ENCODE measurements at places on chromosomes 7 and 10. TPM values are rescaled to one million over a fixed set of nuclear protein-coding genes. Genes with fewer than 3 reads are reported as not detected.

Gene ALOX5
- total RNA-seq, result 0.17 TPM

Gene TAS2R3
- total RNA-seq, result 0.96 TPM

Gene HOXA3
- total RNA-seq, result not detected

Gene DPYSL4
- total RNA-seq, result 14.1 TPM

Gene H2AZ2
- total RNA-seq, result 344 TPM

Gene WEE2
- not detected for total RNA-seq

Gene TRIM73
- total RNA-seq, result 2.6 TPM

Gene ZNF425
- total RNA-seq, result 0.57 TPM

DNA sequence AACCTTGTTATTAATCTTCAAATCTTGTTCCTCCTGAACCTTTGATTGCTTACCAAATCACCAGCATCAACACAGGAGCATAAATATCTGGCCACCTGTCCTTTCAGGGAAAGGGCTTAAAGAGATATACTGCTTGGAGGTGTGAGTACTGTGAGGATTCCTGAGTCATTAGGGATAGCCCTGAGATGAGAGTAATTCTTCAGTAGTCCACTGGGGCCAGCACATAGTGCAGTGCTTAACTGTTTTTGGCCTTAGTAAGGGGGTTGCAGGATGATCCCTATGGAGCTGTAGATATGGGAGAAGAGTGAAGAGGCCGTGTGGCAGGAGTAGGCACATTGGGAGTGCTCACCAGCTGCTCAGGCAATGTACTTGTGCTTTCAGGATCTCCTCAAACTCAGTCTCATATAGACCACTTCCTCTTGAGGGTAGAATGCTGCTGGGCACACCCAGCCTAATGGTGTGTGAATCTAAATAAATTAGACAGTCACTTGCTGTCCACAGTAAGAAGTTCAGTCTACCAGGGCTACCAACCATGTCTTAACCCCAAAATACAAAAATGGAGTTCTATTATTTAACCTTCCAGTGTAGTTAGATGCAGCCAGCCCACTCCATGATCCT lies 26.5 kb upstream of the GPR141 start:
- no peak for DNase-seq
- H3K27me3 ChIP-seq, result peaks cover 4% of the 10 kb centered on the region
- no peak overlapping the region for H3K27ac ChIP-seq

DNA sequence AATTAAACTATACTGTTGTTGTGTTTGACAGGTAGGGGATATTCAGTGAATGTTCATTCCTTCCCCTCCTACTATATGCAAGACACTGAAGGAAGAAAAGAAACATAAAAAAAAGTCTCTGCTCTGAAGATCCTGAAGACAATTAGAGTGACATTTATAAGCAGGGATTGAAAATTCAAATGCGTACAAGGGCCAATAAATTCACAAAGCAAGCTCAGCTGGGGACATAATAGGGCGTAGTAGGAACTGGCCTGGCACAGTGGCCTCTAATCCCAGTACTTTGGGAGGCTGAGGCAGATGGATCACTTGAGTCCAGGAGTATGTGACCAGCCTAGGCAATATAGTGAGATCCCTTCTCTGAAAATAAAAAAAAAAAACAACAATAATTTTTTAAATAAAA lies 104.9 kb upstream of the KMT2E start:
- no peak overlapping the region for H3K4me3 ChIP-seq
- H3K27me3 ChIP-seq, result no peaks in the 10 kb centered on the region
- H3K36me3 ChIP-seq, result no peaks in the 10 kb centered on the region
- DNase-seq, result no peak

DNA sequence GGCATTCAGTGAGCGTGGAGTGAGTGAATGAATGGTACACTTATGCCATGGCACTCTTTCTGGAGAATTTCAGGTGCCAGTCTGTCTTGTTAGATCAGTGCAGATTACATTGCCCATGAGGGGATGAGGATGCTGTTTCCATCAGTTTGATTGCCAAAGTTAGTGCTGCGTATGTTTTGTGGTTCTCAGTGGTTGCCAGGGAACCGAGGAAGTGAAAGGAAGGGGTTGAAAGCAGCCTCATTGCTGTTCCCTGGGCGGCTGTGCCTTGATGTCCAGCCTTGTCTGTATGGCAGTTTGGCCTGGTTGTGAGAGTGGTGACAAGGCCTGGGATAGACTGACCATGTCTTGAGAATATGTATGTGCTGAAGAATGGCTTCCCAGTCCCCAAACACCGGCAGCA lies 30.2 kb downstream of the WBP1L start:
- no peaks in the 10 kb centered on the region for H3K27me3 ChIP-seq
- H3K4me3 ChIP-seq, result no peak overlapping the region
- peak; percentile 46 for DNase-seq
- no peak overlapping the region for H3K27ac ChIP-seq

DNA sequence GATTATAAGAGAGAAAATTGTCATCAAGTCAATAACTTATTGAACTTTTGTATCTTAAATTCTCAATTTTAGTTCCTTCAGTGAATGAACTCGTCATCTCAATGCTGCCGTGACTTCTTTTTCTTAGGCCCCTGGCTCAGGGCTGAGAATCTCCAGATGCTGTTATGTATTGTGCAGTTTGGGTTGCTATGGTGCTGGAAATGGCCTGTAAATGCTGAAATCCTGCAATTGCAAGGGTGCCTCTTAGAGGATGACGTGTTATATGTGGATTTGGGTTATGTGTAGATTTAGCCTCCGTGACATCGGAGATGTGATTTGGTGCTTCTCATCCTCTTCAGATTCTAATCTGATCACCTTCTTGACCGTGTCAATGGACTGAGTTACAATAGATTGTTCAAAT lies 55.7 kb upstream of the ZRANB1 start:
- DNase-seq, result no peak
- H3K27me3 ChIP-seq, result no peaks in the 10 kb centered on the region
- H3K27ac ChIP-seq, result no peak overlapping the region
- no peaks in the 10 kb centered on the region for H3K4me1 ChIP-seq

DNA sequence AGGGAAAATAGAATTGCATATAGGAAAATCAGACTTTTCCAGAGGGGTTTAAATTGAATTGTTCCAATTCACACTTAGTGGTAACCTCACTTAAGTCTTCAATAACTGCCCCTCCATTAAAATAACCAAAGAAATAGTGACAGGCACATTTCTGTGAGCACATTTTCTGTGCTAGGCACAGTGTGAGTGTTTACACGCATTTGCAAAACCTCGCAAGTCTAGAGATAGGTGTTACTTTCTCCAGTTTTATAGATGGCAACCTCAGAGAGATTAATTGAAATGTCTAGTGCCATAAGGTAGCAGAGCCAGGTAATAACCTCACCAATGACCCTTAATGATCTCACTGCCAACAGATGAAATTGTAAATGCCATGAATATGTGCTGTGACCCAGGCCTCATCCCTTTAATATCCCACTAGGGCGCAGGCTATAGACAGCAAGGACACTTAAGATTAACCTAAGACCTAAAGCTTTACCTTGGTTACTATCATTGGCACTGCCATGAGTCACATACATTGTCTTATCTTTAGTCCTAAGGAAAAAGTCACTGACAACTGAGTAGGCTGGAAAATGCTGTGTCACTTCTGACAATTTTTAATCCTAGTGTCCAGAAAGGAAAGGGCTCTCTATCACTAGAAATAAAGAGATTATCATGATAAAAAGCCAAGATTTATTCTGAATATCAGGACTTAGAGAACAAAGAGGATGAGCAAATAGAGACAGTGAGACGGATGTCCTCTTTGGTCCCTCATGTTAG lies 187.8 kb downstream of the PPP1R17 start:
- no peak for DNase-seq
- H3K36me3 ChIP-seq, result no peaks in the 10 kb centered on the region
- no peaks in the 10 kb centered on the region for H3K27me3 ChIP-seq
- H3K27ac ChIP-seq, result no peak overlapping the region

GRCh38 chr7:150337179-150337578 lies 4.2 kb downstream of the RARRES2 start:
- H3K27me3 ChIP-seq, result peaks cover 16% of the 10 kb centered on the region
- peaks cover 7% of the 10 kb centered on the region for H3K36me3 ChIP-seq
- peaks cover 4% of the 10 kb centered on the region for H3K4me1 ChIP-seq
- no peak overlapping the region for H3K27ac ChIP-seq

- no peak for DNase-seq
- no peaks in the 10 kb centered on the region for H3K4me1 ChIP-seq
- H3K27ac ChIP-seq, result no peak overlapping the region
- no peak overlapping the region for H3K4me3 ChIP-seq
These were observed 42.4 kb downstream of the LAMB4 start for GRCh38 chr7:108087778-108088177.

DNA sequence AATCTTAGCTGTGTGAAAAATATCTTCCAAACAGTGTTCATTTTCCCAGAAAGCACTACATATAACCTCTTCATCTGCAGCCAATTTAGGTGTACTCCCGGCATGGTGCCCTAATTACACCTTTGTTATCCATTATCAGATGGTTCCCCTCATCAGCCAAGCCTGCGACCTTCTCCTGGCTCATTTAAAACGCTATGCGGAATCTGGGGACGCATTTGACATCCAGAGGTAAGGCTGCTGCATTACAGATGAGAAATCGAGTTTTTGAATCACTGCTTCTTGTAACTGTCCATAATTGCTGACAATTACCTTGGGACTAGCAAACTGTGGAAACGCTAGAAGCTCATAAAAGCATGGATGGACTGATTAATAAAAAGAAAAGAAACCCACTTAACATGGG lies 109.5 kb downstream of the PARP12 start:
- no peak for DNase-seq
- H3K36me3 ChIP-seq, result no peaks in the 10 kb centered on the region
- no peaks in the 10 kb centered on the region for H3K4me1 ChIP-seq

- H3K4me3 ChIP-seq, result no peak overlapping the region
- H3K4me1 ChIP-seq, result peaks cover 8% of the 10 kb centered on the region
- H3K27ac ChIP-seq, result no peak overlapping the region
These were observed 41.8 kb downstream of the JCAD start for GRCh38 chr10:30017556-30017955.

DNA sequence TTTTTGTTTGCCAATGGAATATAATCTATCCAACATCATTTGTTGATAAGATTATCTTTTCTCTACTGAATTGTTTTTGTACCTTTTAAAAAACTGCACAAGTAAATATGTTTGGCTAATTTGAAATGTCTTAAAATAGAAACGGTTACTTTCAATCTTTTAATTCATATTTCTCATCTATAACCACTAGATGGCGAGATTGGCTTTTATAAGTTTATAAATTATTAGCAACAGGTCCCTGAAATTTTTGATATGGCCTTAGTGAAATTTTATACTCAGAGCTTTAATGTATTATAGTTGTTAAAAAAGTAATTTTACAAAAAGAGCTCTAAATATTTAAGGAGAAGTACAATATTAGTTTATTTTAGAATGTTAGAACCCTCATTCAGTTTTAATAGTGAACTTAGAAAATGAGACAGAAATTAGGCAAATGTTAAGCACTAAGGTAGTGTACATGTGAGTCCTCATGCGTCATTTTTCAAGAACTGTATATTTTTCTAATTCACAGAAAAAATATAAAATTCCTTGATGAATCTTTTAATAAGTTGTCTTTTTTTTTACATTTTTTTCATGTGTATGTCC lies 592.5 kb downstream of the ARL4A start:
- no peaks in the 10 kb centered on the region for H3K4me1 ChIP-seq
- no peaks in the 10 kb centered on the region for H3K36me3 ChIP-seq
- no peak for DNase-seq

- H3K4me3 ChIP-seq, result no peak overlapping the region
- no peak for DNase-seq
These were observed 173.2 kb downstream of the TNS3 start for GRCh38 chr7:47408675-47409074.

- H3K27me3 ChIP-seq, result no peaks in the 10 kb centered on the region
- H3K4me1 ChIP-seq, result peaks cover 54% of the 10 kb centered on the region
- no peak overlapping the region for H3K4me3 ChIP-seq
- peak; percentile 89 for DNase-seq
These were observed 18.5 kb upstream of the ANTXRL start for GRCh38 chr10:46268076-46268881.

GRCh38 chr10:6718550-6718949 lies 138.5 kb upstream of the PRKCQ start:
- H3K27me3 ChIP-seq, result peaks cover 12% of the 10 kb centered on the region
- H3K27ac ChIP-seq, result no peak overlapping the region
- H3K4me3 ChIP-seq, result no peak overlapping the region
- DNase-seq, result no peak

DNA sequence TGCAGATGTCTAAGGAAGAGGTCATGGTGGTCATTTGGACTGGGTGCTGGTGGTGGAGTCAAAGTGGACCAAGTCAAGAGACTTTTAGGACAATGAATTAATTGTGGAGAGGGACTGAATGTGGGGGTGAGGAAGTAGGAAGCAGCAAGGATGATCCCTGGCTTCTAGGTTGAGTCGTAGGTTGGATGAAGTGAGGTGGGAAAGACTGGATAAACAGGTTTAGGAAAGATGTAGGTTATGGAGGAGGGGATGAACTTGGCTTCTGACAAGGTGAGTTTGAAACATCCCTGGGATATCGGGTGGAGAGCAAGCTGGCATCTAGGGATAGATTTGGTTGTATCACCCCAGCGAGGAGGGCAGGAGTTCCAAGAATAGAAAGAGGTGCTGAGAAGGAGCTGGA lies 7.6 kb downstream of the SEMA4G start:
- H3K4me1 ChIP-seq, result no peaks in the 10 kb centered on the region
- no peaks in the 10 kb centered on the region for H3K27me3 ChIP-seq
- H3K27ac ChIP-seq, result no peak overlapping the region

GRCh38 chr10:28879875-28880682 lies 202.8 kb downstream of the BAMBI start:
- no peaks in the 10 kb centered on the region for H3K4me1 ChIP-seq
- no peak overlapping the region for H3K4me3 ChIP-seq
- no peak overlapping the region for H3K27ac ChIP-seq
- no peaks in the 10 kb centered on the region for H3K36me3 ChIP-seq
- no peak for DNase-seq

DNA sequence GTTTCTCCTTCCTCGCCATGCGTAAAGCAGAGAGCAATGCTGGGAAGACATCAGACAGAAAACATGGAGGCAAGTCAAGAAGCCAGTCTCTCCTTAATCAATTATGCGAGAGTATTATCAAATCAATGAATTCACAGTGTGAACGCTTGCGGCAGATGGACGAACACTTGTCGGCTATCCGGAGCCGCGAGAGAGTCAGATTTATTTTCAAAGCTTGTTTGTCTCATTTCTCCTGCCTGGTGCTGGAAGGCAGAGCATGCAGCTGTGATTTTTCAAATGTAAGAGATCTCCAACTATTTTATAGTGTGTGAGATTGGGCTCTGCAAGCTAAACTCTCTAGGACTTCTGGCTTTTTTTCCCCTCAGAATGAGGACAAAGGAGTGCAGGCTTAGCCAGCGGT lies 252.3 kb downstream of the SNX10 start:
- no peaks in the 10 kb centered on the region for H3K36me3 ChIP-seq
- no peak overlapping the region for H3K4me3 ChIP-seq
- H3K27ac ChIP-seq, result no peak overlapping the region

All from activated naive CD4-positive, alpha-beta T cell treated with anti-CD3 and anti-CD28 coated beads for 36 hours (primary cell).